ENCODE measurements at places on chromosomes 7 and 10.

- no peak for DNase-seq
Observed at GRCh38 chr10:29612657-29613056, 22.1 kb downstream of the SVIL start.

- no peak for DNase-seq
Observed at GRCh38 chr7:151088019-151088855, 2.0 kb downstream of the AGAP3 start.

DNA sequence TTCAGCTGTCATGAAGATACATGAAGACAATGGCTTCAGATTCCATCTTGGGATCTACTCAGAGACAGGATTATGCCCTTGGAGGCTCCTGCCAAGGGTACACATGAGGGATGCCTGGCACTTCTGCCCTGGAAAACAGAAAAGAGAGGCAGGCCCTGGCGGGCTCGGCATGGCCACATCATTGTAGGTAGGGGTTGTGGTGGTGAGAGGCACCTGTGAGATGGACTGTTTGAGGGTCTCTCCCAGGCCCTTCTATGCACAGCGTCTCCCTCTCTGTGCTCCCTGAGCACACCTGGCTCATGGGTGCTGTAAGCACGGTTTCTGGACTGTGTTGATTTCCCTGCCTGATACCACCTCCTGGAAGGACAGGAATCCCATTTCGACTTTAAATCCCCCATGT is 304.3 kb downstream of the GLRX3 start:
- DNase-seq: no peak

GRCh38 chr7:29563590-29564495 is at the start of gene PRR15:
Gene PRR15, plus strand, starts transcription at chr7:29563835. Its CDS starts 2,495 bp downstream, at chr7:29566330.
- peak; percentile 61 for DNase-seq

DNA sequence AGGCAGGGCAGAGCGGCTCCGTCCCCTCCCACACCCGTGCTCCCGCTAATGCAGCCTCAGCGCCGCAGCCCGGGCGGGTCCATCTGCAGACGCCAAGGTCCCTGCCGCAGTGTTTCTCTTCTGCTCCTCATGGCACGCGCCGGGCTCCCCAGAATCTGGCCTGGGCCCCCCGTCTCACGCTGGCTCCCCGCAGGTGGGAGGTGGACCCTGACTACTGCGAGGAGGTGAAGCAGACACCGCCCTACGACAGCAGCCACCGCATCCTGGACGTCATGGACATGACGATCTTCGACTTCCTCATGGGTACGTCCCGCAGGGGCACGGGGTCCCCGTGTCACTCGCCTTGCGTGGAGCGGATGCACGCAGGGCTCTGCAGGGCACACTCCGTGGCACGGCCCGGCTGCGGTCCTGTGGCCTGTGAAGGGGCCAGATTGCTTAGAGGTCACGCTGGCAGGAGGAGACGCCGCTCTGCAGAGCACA is 33.5 kb upstream of the FOXL3 start:
- DNase-seq: no peak

- DNase-seq: no peak
Observed at GRCh38 chr10:11810973-11811372, 12.2 kb upstream of the PROSER2 start.

DNA sequence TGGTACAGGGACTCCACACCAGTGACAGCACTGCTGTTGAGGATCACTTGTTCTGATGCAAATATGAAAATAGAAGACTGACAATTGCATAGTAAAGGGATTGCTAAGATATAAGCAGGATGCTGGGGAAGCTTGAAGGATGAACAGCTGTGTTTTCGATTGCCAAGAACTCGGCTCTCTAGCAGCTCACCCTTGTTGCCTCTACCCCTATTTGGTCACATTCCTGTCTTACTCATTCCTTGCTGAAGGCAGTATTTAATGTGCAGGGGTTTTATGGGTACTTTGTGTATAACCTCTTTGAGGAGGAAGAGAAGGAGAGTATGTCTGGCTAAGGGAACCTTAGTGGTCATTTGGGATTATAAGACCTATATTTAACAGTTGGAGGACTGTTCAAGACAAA is 218.8 kb downstream of the AUTS2 start:
- DNase-seq: no peak

DNA sequence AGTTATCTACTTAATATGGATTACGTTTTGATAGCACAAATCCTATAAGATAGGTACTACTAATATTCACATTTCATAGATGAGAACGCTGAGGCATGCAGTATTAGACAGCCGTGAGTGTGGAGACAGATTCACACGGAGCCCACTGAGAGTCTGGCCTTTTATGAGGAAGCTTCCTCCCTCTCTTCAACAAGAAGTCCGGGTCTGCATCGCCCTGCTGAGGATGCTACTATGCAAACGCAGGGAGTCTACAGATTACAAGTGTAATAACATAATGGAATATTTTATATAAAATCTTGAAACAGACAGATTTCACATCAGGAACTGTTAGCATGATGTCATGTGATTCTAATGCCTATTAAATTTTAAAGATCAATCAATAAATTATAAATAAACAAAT is 255.9 kb upstream of the GLI3 start:
- DNase-seq: no peak

- no peak for DNase-seq
Observed at GRCh38 chr10:84140036-84140379, 699 bp downstream of the GHITM start.

DNA sequence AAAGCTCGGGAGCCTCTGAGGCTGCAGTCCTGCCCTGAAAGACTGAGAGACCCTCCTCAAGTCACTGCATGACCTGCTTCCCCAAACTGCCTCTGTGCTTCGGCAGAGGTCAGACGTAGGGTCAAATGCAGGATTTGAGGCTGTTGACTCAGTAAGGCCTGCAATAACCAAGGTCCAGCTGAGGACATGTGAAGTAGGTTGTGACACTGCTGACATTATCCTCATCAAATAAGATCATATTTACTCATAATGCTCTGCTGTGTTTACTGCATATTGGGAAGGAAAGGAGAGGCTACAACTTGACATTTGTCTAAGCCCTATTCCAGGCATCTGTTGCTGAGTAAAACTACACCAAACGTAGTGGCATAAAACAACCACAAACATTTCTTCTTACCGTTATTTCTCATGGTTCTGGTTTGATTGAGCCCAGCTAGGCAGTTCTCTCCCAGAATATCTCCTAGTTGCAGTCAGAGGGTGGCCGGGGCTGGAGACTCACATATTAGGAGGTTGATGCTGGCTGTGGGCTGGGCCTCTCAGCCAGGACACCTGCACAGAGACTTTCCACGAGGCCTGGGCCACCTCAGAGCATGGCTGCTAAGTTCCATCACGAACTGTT is 122.1 kb upstream of the STK17A start:
- DNase-seq: no peak

- DNase-seq: no peak
Observed at GRCh38 chr10:28849309-28849708, 172.0 kb downstream of the BAMBI start.

GRCh38 chr7:779480-779879 is 52.4 kb upstream of the PRKAR1B start:
- DNase-seq: no peak

GRCh38 chr10:72610466-72610865 is 15.4 kb downstream of the MICU1 start:
- no peak for DNase-seq

DNA sequence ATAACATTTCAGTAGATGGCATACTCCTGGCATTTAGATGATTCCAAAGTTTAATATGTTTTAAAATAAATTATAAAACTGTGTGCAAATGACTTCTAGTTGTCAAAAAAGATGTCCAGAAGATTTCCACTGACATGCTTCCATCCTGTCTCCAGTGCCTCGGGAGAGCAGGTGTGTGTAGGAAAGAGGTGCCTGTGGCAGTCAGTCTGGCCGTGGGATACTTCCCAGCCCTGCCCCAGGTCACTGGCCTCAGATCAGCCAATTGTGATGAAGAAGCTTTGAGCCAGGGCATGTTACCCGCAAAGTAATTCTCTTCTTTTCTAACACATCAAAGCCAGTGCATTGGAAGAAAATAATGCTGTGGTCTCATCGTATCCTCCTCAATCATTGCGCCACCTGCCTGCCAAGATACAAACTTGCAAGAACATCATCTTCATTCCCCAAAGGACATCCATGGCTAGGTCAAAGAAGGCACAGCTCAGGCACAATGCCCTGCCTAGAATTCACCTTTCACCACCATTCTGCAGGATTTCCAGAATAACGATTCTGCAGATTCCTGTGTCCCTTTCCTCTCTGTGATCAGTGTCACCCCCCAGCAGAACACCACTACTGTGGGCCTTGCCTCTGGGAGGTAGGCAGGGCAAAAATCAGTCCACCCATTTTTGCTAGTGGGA is 6.3 kb upstream of the KCNMA1 start:
- DNase-seq: no peak

DNA sequence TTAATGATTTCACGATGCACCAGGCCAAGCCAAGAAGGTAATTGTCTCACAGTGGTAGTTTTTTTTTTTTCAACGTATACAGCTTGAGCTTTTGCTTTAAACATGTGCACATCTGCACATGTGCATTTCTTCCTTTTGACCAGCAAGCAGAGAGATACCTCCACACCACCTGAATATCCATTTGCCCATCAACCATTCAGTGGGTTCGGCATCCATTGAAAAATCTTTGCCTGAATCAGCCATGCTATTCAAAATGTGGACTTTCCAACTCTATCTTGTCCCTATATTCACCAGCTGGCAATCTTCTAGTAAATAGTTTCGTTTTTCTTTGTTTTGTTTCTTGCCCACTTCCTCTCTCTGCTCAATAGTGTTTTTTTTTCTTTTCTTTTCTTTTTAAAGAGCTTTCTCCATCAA is 7.7 kb upstream of the TRA2A start:
- DNase-seq: no peak

- DNase-seq: no peak
Observed at GRCh38 chr10:133270204-133270603, 6.5 kb downstream of the ADAM8 start.

DNA sequence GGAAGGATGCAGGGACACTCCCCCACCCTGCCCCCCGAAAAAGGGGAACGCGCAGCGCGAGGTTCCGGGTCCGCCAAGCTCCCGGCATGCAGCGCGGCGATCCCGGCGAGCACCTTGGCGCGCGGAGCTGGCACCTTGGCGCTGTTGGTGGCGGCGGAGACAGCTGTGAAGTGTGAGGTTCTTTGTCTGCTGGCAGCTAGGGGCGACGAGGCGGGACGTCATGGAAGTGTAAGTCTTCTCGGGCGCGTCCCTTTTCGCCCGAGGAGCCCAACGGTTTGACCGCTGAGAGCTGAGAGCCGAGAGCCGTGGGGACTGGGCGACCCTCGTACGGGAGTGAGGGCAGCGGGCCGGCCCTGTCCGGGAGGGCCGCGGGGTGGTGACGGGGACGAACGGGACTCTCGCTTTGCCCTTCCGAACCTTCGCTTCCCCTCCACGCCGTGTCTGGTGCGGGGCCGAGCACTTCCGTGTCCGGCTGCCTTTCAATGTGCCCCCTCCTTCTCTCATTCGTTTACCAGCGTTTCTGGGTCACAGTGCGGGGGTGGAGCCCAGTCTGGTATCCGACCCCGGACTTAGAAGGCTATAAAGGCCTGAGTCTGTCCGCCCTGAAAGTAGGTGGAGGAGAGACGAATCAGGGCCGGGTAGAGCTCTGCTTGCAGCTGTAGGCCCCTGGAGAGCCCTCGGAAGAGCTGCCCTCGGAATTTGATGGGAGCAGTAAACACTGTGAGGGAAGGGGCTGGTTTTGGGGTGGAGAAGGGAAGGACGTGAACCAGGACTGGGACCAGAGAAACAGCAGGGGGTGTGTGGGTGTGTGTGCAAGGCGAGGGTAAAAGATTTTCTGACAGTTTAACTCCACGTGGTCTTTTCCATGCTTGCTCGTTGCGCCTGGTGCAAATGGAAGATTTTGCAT is at the start of gene CRCP:
CRCP (plus strand) TSS at position 105 of the 907 bp plus-strand sequence; CDS start at position 221, 116 bp downstream.
- DNase-seq: peak; percentile 76

DNA sequence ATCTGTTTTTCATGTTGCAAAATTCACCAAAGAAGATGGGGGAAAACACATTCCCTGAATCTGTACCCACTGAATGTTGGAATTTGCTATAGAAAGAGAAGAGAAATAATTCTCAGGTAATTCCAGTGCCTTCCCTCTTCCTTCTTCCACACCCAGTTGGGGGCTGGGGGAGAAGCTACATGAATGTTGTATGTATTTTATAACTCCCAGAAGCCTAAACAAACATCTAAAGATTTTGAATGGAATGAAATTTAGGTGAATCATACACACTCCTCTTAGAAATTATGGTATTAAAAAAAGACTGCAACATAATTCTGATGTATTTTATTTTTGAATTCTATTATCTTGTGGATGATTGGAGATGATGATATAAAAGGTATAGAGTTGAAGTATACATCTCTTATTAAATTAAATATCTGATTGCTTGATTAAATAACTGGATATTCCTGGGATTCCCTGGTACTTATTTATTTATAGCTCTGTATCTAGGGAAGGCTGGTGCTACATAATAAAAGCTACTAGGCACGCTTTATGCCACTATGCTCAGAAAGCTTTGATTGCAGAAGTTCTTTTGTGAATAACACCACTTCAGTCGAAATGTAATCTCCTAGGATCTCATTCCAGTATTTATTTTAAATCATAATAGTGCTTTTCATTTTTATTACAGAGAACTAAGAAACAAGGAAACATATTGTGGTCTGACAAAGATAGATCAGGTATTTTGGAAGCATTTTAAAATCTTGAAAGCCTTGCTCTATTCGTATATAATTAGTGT is 98.5 kb downstream of the MCU start:
- DNase-seq: no peak

DNA sequence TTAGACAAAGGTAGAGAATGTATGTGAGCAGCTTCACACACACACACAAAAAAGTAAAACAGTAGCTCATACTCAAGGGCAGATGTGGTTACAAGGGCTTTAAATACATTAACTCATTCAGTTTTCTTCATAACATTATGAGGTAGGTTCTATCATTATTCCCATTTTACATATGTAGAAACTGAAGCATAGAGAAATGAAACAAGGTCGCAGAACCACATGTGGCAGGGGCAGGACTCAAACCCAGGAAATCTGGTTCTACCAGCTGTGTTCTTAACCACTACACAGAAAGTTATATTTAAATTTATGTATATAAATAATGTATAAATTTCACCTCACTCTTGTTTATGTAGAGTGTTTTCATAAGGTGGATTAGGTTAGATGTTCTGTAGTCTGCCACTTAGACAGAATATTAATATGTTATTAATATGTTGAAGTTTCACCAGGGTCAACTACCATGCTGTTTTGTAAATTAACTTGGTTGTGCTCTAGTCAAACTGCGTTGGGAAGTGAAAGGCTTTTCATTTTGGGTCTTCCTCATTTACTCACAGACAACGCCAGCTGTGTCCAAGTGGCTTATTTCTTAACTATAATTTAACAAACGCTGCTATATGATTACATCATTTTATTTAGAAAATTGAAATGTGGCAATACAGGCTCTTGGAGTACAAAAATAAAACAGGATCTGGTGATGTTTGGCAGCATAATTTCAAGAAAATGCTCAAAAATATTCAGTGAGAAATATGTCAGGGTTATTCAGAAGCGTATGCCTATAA is 138.4 kb downstream of the MDFIC start:
- no peak for DNase-seq

- DNase-seq: no peak
Observed at GRCh38 chr10:63910806-63911205, 389.6 kb downstream of the REEP3 start.

- DNase-seq: no peak
Observed at GRCh38 chr7:47292832-47293309, 289.0 kb downstream of the TNS3 start.

- DNase-seq: no peak
Observed at GRCh38 chr10:86688398-86688921, 20.1 kb downstream of the LDB3 start.

Measured in renal pelvis (tissue), 12 donors.